ENCODE measurements at places on chromosomes 5 and 9.

DNA sequence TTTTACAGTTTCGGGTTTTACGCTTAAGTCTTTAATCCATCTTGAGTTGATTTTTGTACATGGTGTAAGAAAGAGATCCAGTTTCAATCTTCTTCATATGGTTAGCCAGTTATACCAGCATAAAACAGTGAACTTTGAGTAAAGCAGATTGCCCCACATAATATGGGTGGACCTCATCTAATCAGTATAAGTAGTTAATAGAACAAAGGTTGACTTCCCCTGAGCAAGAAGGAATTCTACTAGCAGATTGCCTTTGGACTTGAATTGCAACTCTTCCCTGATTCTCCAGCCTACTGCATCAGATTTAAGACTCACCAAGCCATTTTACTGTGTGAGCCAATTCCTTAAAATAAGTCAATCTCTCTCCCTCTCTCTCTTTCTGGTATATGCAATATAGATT, 173.2 kb downstream of the SNCAIP start:
- no peaks in the 10 kb centered on the region for H3K27me3 ChIP-seq
- no peak overlapping the region for H3K27ac ChIP-seq
- no peak overlapping the region for H3K4me3 ChIP-seq
- no peaks in the 10 kb centered on the region for H3K36me3 ChIP-seq
- DNase-seq = no peak

GRCh38 chr5:6228257-6229250, 149.8 kb downstream of the MED10 start:
- H3K4me1 ChIP-seq = no peaks in the 10 kb centered on the region
- no peak overlapping the region for H3K27ac ChIP-seq
- H3K36me3 ChIP-seq = no peaks in the 10 kb centered on the region
- no peak overlapping the region for H3K4me3 ChIP-seq
- H3K27me3 ChIP-seq = peaks cover 9% of the 10 kb centered on the region
- no peak for DNase-seq

- no peaks in the 10 kb centered on the region for H3K36me3 ChIP-seq
- peaks cover 68% of the 10 kb centered on the region for H3K4me1 ChIP-seq
- H3K4me3 ChIP-seq = peak overlapping the region; percentile 52
- peak overlapping the region; percentile 72 for H3K27ac ChIP-seq
- DNase-seq = no peak
- H3K27me3 ChIP-seq = no peaks in the 10 kb centered on the region
These were observed 1.2 kb downstream of the CDHR2 start for GRCh38 chr5:176550275-176550831.

- peaks cover 16% of the 10 kb centered on the region for H3K4me1 ChIP-seq
- H3K36me3 ChIP-seq = no peaks in the 10 kb centered on the region
- H3K4me3 ChIP-seq = no peak overlapping the region
- no peak overlapping the region for H3K27ac ChIP-seq
- DNase-seq = no peak
These were observed 146.1 kb downstream of the PBX3 start for GRCh38 chr9:125893277-125893676.

DNA sequence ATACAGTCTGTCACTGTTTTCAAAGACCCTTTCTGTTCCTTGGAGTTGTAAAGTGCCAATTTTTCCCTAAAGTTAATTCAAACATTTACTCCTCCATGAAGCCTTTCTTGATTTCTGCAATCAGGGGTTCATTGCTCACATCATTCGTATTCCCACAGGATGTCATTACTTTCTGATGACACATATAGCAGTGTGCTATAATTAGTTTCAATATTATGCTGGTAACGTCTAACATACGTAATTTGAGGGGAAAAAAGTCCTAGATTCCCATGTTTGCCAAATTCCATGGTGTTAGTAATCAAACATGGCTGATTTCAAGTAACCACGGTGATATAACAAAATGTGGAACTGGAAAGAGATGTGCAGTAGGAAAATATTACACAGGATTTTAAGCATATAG, 468.2 kb upstream of the MEF2C start:
- no peaks in the 10 kb centered on the region for H3K4me1 ChIP-seq
- no peak overlapping the region for H3K4me3 ChIP-seq
- H3K27me3 ChIP-seq = no peaks in the 10 kb centered on the region
- H3K27ac ChIP-seq = no peak overlapping the region
- DNase-seq = no peak

DNA sequence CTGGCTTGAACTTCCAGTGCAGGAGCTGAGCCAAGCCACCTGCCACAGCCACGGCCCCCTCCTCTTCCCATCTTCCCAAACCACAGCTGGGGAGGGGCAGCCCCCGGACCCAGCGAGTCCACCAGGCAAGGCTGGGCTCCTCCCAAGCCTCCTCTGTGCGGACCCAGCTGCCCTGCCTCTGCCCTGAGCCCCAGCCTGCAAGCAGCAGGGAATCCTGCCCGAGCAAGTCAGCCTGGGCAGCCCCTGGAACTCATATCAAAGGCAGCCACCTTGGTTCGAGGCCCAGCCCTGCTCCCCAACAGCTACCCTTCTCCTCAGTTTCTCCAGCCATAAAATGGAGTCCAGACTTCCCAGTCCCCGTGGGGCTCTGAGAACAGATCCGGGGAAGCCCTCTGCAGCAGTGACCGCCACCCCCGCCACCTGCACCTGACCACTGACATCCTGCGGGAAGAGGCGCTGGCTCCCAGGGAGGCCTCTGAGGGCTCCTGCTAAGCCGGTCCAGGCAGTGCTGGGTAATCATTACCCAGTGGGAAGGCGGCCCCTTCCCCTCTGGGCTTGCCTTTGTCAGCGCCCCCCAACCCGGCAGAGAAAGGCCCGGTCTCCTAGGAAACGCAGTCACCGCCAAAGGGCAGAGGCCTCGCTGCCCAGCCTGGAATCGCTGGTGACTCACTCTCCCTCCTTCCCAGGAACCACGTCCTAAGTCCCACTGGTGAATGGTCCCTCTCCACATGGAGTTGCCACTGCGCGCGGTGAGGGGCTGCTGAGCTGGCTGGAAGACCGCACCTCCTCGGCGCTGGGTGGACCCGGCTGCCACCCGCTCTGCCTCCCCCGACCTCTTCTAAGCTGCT, 1.5 kb downstream of the VAV2 start:
- H3K4me1 ChIP-seq = peaks cover 5% of the 10 kb centered on the region
- H3K4me3 ChIP-seq = peak overlapping the region; percentile 61
- DNase-seq = no peak
- no peak overlapping the region for H3K27ac ChIP-seq
- H3K36me3 ChIP-seq = no peaks in the 10 kb centered on the region
- H3K27me3 ChIP-seq = peaks cover 20% of the 10 kb centered on the region

All from activated T-cell treated with anti-CD3 and anti-CD28 coated beads, Interleukin-2, amount 50 U/mL, for 24 hours (primary cell).